ENCODE measurements at places on chromosomes 13 and 19.

- DNase-seq, result no peak
Observed at GRCh38 chr13:105336706-105337576, 1198.5 kb downstream of the EFNB2 start.

GRCh38 chr13:100811928-100812327, 137.3 kb upstream of the TMTC4 start:
- no peak for DNase-seq

GRCh38 chr19:52943134-52943883, 19.4 kb downstream of the ZNF816 start:
- no peak for DNase-seq

- no peak for DNase-seq
Observed at GRCh38 chr13:31051999-31052398, 109.7 kb downstream of the HSPH1 start.

GRCh38 chr13:65959305-65959704, 1270.8 kb downstream of the PCDH9 start:
- DNase-seq, result no peak

DNA sequence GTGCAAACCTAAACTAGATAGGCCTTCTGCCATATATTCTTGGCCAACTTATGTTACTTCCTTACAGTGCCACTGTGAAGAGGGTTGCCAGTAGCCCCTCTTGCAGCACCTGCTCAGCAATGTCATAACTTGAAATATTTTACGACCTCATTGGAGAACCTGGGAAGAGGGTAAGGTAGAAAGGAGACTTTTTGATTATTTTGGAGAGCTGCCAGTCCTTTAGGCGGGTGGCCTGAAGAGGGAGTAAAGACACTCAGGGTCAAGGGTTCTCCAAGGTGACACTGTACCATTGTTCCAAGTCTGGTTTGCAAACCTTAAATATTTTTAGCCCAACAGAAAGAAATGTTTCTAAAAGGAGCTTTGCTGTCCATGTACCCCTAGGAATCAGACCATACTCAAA, 118.3 kb downstream of the FLT1 start:
- no peak for DNase-seq

DNA sequence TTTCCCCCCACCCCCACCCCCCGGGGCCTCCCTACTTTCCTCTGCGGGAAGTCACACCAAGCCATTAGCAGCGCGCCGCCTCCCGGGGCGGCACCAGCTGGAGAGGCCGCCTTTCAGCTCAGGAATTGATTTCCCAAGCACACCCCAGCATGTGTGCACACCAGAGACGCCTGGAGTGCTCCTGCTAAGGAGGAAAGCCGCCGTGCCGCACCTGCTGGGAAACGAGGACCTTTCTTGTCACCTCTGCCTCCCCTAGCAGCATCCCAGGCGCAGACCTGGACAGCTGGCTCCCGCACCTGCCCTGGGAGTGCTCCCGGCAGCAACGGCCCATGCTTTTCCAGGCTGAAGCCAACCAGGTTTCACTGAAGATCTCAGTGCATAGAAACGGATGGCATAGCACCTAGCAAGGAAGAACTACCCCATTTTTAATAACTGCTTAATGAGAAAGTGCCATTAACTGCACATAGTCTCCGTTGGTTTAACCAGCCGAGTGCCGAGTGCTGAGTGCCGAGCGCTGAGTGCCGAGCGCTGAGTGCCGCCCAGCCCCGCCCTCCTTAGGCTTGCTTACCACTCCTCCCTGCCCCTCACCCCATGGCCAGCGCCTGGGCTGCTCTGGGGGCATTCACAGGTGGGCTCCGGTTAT, 165.0 kb downstream of the USP12 start:
- DNase-seq, result no peak

GRCh38 chr19:6313398-6313969, 19.9 kb downstream of the ACER1 start:
- no peak for DNase-seq

- no peak for DNase-seq
Observed at GRCh38 chr13:38338089-38338488, 11.6 kb upstream of the UFM1 start.

GRCh38 chr13:46355088-46355468, 32.0 kb downstream of the RUBCNL start:
- no peak for DNase-seq

- no peak for DNase-seq
Observed at GRCh38 chr13:33976965-33977364, 159.0 kb downstream of the RFC3 start.

- DNase-seq, result peak; percentile 62
Observed at GRCh38 chr19:11422163-11423065, 3.3 kb upstream of the RGL3 start.

DNA sequence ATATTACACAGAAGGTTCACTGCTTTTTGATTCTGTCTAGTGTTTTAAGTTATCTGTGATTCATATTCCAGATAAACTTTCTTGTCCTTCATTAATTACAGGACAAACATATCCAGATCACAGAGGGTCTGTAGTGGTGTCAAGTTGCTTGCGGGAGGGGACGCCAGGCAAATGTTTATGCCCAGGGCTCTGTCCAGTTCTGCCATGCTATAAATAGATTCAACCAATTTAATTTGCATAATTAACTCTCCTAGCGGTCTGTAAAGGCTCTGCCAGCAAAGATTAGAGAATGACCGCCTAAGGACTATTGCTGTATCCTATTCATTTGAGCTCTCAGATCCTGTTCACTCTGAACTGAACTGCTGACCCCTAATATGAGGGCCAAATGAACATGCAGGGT, 59.7 kb upstream of the TRPC4 start:
- no peak for DNase-seq

GRCh38 chr13:43583321-43583720, 203.5 kb downstream of the ENOX1 start:
- no peak for DNase-seq

GRCh38 chr19:4521170-4521887, 3.0 kb upstream of the PLIN4 start:
- no peak for DNase-seq
